ENCODE measurements at places on chromosomes 7 and 10.

- no peak for DNase-seq
These were observed 267.9 kb upstream of the SP8 start for GRCh38 chr7:21054427-21055112.

- no peak for DNase-seq
These were observed 50.0 kb upstream of the MTPN start for GRCh38 chr7:136027160-136027559.

- no peak for DNase-seq
These were observed 5.4 kb downstream of the CPVL start for GRCh38 chr7:29140873-29141468.

GRCh38 chr7:22252936-22253536, 103.9 kb downstream of the RAPGEF5 start:
- no peak for DNase-seq

DNA sequence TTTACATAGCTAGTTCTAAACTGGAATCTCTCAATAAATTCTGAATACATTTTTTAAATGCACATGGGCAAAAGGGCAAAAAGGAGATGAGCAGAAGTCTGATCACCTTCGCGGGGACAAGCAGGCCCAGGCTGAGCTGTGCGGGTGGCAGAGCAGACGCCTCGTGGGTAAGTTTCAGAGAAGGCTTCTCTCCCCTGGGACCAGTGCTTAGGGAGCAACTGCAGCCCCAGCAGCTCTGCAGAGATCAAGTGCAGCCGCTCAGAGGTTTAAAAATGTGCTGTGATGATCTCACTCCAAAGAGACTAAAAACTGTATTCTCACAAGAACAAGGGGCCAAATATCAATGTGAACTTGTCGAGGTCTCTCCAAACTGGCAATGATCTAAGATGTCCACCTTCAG, 264.3 kb upstream of the RNF32 start:
- no peak for DNase-seq

GRCh38 chr7:7710469-7710868, 7.9 kb downstream of the RPA3 start:
- DNase-seq, result no peak

- DNase-seq, result peak; percentile 20
These were observed 6.4 kb upstream of the PON2 start for GRCh38 chr7:95441042-95441823.

DNA sequence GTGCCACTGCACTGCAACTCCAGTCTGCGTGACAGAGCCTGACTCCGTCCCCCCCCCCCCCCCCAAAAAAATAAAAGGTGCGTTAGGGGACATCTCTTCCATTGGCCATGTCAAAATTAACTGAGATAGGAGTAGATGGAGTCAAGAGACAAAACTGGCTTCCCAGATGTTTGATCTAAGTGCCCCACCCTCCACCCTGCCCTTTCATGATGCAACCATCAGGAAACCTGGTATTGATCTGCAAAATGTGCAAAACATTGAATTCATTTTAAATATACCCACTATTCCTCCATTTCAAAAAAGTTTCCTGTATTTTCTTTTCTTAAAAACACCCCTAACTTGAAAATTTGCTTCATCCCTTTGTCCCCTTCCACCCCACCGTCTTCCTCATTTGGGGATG, 17.5 kb downstream of the ARID5B start:
- DNase-seq, result no peak

GRCh38 chr7:116500078-116500853, 728 bp downstream of the CAV2 start:
- DNase-seq, result peak; percentile 74

GRCh38 chr10:77448226-77448625, 189.4 kb downstream of the KCNMA1 start:
- no peak for DNase-seq

- no peak for DNase-seq
These were observed 493.1 kb downstream of the PLXNA4 start for GRCh38 chr7:132083126-132083525.

- DNase-seq, result no peak
These were observed 3.8 kb downstream of the AHCYL2 start for GRCh38 chr7:129228633-129229032.

DNA sequence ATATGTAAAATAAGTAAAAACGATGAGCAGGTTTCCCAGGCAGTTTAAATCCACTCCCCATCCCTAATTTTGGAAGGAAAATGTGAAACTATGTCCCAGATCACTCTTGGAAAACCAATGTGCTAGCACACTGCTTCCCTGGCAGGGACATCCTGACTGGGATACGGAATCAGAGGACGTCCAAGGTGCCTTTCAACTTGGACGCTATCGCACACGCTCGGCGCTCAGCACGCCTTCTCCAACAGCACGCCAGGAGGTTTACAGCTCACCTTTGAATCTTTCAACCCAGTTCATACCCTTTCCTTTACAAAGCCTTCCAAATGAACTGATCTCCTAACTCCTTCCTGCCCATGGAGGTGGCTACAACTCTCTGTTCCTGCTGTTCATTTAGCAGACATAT, 47.1 kb downstream of the BEND7 start:
- no peak for DNase-seq

GRCh38 chr10:76155961-76156360, 724.5 kb downstream of the LRMDA start:
- no peak for DNase-seq

DNA sequence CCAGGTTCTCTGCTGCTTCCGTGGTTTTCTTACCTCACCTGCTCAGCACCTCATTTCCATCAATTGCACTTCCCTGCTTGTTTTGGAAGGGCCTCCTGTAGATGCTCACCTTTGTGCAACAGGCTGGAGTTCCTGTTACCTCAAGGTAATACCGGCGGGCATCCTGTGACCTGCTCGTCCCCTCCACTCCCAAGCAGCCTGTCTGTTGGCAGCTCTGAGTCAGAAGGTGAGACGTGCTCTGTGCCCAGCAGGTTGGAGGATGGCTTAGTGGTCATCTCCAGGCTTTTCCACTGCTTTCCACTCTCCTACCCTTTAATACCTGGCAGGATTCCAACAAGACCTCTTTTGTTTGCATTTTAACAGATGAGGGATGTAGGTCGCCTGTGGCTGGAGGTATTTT, 86.0 kb downstream of the CAMK1D start:
- no peak for DNase-seq

DNA sequence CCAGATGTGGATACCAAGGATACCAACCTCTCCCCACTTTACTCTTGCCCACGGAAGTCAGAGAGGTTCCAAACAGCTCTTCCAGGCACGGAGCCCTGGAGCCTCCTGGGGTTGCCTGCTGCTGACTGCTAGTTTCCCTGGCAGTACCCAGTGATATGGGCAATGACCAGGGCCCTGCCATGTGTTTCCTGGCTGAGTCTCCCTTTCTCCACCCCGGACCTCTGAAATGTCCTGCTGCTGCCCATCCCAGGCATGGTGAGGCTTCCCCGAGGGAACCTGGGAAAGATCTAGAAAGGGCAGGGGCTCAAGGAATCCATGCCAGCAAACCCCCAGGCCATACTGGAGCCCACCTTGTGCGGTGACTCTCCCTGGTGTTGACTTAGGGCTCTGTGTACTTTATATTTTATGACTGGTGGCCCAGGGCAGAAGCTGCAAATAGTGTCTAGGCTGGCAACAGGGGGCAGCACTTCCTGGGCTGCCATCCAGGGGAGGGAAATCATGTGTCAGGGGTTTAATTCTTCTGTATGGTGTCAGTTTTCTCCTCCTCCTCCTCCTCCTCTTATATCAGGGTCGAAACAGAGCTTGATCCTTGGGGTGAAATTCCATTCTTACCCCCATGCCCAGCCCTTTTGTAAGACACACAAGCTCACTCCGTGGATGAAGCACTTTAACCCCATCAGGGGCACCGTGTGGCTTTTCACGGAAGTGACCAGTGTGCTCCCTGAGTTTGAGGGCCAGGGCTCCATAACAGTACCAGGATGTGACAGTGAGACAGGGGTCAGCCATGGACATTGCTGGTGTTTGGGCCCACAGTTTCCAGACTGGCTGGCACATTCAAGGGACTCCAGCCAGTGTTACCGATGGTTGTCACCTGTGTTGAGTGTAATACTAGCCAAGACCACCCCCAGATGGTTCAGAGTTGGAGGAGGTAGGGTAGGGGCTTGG, 62.4 kb upstream of the GDF10 start:
- no peak for DNase-seq

GRCh38 chr10:70295926-70296325, 12.1 kb upstream of the NPFFR1 start:
- no peak for DNase-seq

- no peak for DNase-seq
These were observed 26.8 kb downstream of the VOPP1 start for GRCh38 chr7:55545496-55545895.

DNA sequence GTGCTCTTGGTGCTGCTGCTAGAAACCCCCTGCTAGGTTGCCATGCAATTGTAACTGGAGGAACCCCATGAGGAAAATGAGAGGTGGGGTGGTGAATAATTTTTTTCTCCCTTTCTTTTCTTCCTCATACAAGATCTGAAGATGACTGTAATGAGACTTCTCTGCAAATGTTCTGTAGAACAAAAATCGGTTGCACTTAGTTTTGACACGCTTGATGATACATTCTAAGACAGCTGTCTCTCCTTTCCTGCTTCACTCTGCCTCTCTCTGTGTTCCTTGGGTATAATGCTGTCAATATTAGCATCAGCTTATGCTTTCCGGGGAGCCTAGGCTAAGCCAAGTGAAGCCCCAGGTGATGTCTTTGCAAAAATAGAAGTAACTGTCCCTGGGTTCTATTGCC, 721.5 kb downstream of the POM121L12 start:
- DNase-seq, result no peak

DNA sequence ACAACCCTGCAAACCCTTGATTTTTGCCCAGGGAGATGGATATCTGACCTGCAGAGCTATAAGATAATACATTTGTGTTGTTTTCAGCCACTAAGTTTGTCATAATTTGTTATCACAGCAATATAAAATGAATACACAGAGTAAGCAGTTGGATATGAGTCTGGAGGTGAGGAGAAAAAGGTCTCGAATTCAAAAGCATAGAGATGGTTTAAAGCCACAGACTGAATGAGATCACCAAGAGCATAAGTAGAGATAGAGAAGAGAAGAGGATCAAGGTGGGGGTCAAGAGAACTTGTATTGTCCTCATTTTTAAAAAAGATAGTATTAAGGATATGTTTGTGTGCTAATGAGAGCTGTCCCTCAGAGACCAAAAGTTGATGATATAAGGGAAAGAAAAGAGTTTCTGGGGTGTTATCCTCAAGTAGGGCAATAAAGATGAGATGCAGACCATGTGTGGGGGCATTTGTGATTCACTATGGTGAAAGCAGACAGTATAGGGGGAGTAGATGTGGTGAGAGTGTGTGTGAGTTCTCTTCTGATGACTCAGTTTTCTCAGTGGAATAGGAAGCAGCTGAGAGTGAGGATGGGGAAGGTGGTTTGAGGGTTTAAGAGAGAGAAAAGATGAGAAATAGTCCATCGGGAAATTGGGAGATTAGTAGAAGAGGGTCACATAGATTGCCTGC, 25.8 kb upstream of the PCGF5 start:
- no peak for DNase-seq

DNA sequence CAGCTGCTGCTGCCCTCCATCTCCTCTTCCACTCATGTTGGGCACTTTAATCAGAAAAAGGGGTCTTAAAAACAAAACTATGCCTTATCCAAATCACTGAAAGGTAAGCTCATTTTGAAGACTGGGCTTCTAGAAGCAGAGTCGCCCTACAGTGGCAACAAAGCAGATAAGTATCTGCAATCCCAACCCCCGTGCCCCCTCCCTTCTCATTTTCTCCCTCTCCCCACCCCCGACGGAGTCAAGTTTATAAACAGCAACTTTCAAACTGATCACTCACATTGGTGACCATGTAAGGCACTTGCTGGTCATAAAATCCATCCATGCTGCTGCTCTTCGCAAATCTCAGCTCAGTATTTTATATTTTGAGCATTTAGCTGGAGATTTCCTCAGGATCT, 738 bp downstream of the ETV1 start:
- DNase-seq, result peak; percentile 37

DNA sequence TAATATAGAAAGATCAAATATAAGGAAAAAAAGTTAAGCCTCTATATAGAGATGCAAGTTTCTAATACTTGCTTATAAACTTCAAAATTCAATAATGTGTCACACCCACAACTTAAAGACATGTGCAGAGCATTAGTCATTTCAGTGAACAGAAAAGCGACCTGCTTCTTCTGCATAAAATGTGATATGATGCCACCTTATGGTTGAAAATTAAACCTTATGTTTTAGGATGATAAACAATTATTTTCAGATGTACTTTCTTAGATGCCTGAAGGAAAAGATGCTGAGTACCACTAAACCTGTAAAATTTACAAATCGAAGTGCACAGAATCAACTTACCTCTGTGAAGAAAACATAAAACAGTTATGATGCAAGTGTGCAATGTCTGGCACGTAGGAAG, 96.0 kb downstream of the MTERF1 start:
- DNase-seq, result no peak

DNA sequence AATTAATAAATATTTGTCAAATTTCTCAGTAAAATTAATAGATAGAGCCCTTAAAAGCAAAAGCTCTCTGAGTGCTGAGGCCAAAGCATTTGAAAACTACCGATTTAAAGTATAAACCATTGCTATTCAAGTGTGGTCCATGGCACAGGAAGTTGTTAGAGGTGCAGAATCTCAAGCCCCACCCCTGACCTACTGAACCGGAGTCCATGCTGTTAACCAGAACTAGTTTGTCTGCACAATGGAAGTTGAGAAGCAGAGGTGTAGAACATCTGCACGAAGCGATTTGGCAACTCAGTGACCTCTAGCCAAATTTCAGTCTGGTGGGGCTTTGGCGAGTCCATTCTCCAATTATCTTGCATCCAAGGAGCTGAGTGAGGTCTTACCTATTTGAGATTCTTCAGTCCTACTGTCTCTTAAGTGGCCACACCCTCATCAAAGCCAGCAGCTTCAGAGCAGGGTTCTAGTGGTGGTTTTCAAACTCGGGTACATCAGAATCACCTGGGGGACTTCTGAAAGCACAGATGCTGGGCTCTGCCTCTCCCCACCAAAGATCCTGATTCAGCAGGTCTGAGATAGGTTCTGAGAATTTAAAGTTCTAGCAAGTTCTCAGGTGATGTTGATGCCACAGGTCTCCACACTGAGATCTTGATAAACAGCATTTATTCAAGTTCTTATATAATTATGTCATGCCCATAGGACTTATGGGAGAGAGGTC, 96.8 kb upstream of the SAMD8 start:
- no peak for DNase-seq

DNA sequence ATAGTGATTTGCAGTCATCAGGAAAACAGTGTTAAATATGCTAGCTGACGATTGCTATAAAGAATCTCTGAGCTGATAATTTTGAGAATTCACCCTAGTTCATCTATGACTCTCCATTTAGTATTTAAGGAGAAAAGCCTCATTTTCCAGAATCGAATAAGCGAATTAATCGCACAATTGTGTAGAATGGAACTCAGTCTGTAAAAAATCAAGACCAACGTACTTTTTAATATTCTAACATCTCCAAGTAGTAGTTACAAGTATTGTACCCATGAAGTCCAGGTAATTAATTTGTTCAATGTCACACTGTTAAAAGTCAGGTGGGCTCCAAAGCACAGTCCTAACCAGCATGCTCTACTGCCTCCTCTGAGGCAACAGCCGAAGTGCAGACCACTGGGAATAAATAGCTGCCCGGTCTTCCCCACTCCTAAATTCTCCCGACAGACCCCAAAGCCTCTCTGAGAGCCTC, 380 bp upstream of the AGBL3 start:
- no peak for DNase-seq
